Dermis blood vessel endothelial cell (primary cell): ENCODE measurements at places on chromosomes 4 and X.

GRCh38 chrX:47706575-47706974, 47.6 kb upstream of the UXT start:
- no peak for DNase-seq

DNA sequence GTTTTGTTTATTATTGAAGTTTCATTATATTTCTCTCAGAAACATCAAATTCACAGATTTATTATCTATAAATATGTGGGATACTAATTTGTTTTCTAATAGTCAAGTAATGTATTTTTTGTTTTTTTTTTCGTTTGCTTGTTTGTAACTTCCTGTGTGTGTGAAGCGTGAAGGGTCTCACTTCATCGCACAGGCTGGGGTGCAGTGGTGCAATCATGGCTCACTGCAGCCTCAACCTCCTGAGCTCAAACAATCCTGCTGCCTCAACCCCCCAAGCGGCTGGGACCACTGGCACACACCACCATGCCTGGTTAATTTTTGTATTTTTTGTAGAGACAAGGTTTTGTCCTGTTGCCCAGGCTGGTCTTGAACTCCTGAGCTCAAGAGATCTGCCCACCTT, 55.1 kb downstream of the SH3RF1 start:
- no peak for DNase-seq

DNA sequence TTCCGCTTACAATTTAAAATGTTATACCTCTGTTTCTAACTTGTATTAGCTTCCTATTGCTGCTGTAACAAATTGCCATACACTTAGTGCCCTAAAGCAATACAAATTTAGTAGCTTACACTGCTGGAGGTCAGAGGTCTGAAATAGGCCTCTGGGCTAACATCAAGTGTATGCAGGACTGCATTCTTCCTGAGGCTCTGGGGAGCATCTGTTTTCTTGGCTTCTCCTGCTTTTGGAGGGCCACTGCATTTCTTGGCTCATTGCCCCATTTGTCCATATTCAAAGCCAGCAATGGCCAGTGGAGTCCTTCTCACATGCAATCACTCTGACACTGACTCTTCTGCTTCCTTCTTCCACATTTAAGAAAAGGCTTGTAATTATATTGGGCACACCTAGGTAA, 639.8 kb upstream of the INTU start:
- DNase-seq = no peak

DNA sequence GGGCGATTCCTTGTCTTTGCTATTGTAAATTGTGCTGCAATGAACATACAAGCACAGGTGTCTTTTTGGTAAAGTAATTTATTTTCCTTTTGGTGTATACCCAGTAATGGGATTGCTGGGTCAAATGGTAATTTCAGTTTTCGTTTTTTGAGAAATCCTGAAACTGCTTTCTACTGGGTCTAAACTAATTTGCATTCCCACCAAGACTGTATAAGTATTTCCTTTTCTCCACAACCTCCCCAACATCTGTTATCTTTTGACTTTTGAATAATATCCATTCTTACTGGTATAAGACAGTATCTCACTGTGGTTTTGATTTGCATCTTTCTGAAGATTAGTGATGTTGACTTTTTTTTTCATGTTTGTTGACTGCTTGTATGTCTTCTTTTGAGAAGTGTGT, 2506.0 kb downstream of the PCDH7 start:
- DNase-seq = no peak

DNA sequence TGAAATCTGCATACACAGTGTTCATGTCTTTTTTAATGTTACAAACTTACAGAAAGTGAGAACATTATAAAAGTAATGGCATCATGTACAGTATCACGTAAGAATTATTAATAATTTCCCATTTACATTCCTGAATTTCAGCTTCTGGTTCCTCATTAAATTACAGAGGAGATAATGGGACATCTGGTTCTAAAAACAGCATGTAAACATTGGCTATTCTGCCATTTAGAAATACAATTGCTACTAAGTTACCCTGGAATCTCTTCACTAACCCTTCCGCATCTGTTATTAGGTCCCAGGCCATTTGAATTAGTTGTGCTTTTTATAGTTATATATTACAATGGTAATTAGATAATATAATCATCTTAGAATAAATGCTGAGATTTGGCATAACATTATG, 505.1 kb downstream of the FSTL5 start:
- no peak for DNase-seq
